ENCODE measurements at places on chromosomes 7 and 10. TPM values are rescaled to one million over a fixed set of nuclear protein-coding genes. Genes with fewer than 3 reads are reported as not detected.

The NPM3 gene
- polyA plus RNA-seq = 12.7 TPM

- H3K4me3 ChIP-seq = no peak overlapping the region
- H3K27ac ChIP-seq = no peak overlapping the region
- no peaks in the 10 kb centered on the region for H3K27me3 ChIP-seq
- no peak for DNase-seq
- no peaks in the 10 kb centered on the region for H3K4me1 ChIP-seq
Observed at GRCh38 chr10:132665946-132666704, 119.8 kb downstream of the NKX6-2 start.

The PLEKHA1 gene
- polyA plus RNA-seq = 0.25 TPM

The TRA2A gene
- polyA plus RNA-seq = 139 TPM

The NANOS1 gene
- polyA plus RNA-seq = not detected
